SHP77 (cell line): ENCODE measurements at places on chromosomes 16 and 17.

GRCh38 chr16:67227567-67227921, 614 bp downstream of the TMEM208 start:
- DNase-seq = no peak

DNA sequence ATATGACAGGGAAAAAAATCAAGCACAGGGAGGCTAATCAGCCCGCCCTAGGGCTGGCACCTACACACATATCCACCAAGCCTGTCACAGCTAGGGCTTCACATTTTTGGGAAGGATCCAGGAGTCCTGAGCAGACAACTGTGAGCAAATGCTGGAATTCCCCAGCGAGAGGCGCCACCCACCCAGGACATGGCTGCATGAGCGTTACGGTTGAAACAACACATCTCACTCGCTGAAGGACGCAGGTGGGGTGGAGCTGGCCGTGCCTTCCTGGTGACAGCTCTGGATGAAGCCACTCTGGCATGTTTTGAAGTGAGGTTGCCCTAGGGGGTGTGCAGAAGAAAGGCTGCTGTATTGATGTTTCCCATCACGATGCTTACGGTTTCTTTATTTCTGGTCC, 315.1 kb upstream of the EEF2KMT start:
- DNase-seq = no peak

- DNase-seq = no peak
Measured at GRCh38 chr17:2275722-2276121, 27.9 kb downstream of the SMG6 start.

- DNase-seq = no peak
Measured at GRCh38 chr16:57348327-57348726, 10.3 kb upstream of the CCL22 start.

GRCh38 chr17:28963055-28963611, 11.8 kb upstream of the PHF12 start:
- no peak for DNase-seq

DNA sequence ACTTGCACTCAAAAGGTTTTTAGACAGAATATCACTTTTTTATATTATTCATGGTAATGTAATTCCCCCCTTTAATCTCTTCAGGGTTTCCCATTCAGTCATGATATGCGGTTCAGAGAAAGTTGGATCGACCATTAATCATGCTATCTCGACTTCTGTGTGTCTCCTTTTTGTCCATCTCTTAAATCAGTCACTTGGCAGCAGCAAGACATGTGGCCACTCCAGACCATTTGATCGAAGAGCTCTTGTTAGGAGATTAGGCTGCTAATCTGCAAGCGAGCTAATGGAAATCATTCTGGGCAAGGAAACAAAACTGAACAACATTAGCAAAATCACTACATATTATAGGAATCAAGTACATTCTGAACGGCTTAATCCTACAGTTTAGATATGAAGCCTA, 449.9 kb downstream of the WWOX start:
- no peak for DNase-seq

- DNase-seq = no peak
Measured at GRCh38 chr16:70460737-70461261, 6.4 kb downstream of the FCSK start.

GRCh38 chr16:19524616-19525384, 1.1 kb downstream of the CCP110 start:
- DNase-seq = peak; percentile 0

GRCh38 chr17:59433586-59433985, 102.1 kb downstream of the YPEL2 start:
- no peak for DNase-seq

- no peak for DNase-seq
Measured at GRCh38 chr16:80564394-80564793, 23.6 kb downstream of the DYNLRB2 start.

GRCh38 chr17:57614742-57615141, 130.4 kb downstream of the CCDC182 start:
- no peak for DNase-seq

DNA sequence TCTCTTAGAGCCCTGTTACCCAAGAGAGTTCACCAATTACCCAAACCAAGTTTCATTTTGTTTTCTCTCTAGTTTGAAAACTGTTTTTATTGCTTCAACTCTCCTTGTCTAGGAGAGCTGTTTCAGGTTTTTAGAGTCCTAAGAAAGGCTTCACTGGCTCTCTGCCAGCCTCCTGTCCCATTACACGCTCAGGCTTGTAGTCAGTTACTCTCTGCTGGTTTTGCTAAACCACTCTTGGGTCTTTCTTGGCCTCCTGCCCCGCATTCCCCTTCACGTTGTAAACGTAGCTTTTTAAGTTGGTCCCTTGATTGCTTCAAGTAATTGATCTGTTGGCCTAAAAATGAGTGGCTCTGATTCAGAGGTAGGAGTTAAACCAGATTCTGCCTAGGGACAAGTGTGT, 529.1 kb downstream of the MAF start:
- no peak for DNase-seq

DNA sequence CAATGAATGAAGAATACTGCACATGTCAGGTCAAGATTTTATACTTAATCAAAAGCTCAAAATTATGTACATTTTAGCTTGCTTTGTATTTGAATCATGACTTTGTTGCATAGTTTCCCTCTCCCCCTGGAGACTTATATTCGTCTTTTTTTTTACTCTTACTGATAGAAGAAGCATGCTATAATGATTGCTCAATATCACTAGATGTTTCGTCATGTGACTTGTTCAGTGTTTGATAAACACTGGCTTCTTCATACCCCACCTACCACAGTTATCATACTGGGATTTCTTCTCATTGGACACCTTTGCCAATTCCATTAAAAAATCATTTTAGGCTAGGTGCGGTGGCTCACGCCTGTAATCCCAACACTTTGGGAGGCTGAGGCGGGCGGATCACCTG, 148.7 kb downstream of the FTO start:
- no peak for DNase-seq

- DNase-seq = peak; percentile 15
Measured at GRCh38 chr17:34556931-34557330, 22.5 kb upstream of the TMEM132E start.

- no peak for DNase-seq
Measured at GRCh38 chr16:85514295-85514597, 98.9 kb upstream of the GSE1 start.

DNA sequence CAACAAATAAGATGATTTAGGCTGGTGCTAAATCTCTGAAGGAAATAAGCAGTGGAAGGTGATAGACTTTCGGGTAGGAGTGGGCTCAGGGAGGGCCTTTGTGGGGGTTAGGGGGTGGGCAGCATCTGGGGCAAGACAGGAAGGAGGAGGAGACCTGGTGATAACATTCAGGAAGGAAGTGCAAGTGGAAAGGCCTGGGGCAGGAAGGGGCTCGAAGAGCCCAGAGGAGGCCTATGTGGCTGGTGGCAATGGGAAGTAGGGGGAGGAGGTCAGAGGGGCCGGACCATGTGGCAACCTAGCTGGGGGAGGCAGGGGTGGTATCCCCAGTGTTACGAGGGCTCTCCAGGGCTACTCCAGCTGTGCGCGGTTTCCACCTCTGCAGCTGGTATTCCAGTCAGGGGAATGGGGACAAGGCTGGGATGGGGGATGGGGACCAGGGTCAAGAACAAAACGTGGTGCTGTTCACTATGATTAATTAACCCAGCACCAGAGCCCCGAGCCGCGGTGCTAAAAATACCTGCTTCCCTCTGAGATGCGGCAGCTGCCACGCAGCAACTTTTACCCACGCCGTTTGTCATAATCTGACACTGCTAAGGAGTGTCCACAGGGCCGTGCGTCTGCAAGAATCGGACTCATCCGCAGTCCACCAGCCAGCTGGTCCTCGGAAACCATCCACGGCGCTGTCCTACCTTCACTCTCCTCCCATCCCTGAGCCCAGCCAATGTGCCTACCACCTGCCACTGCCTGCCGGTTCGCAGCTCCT, 5.2 kb upstream of the CCDC182 start:
- DNase-seq = no peak

DNA sequence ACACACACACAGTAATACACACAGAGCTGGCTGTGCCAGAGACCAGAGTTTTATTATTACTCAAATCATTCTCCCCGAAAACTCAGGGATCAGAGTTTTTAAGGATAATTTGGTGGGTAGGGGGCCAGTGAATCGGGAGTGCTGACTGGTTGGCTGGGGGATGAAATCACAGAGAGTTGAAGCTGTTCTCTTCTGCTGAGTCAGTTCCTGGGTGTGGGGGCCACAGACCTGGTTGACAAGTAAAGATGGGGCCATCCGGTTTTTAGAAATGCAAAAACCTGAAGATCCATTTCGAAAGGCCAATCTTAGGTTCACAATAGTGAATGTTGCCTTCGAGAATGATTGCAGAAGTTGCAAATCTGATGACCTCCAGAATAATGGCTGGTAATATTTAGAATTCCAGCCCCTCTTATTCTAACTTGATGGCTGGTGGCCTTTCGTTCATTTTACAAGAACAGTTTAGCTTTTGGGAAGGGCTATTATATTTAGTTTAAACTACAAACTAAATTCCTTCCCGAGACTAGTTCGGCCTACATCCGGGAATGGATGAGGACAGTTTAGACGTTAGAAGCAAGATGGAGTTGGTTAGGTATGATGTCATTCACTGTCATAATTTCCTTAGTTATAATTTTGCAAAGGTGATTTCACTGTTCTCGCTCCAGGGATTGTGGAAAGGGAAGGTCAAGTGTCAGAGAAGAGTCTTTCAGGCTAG, 123.2 kb downstream of the KCNJ18 start:
- no peak for DNase-seq

DNA sequence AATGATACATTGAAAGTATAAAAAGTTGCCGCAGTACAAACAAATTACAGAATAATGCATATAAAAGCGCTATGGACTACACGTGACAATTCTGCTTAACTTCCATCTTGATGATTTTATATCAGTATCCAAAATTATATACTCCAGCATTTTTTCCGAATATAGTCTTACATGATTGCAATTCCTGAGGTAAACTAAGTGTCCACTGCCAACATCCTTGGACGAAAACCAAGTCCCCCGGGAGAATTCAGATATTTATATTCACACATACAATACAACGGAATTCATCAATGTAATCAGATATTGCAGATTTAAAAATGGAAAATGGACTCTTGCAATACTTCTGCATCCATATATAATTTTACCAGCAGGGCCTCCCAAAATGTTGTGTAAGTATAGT, 8.9 kb upstream of the MYH11 start:
- no peak for DNase-seq

GRCh38 chr17:38942696-38943334, 17.4 kb downstream of the LASP1NB start:
- DNase-seq = no peak

DNA sequence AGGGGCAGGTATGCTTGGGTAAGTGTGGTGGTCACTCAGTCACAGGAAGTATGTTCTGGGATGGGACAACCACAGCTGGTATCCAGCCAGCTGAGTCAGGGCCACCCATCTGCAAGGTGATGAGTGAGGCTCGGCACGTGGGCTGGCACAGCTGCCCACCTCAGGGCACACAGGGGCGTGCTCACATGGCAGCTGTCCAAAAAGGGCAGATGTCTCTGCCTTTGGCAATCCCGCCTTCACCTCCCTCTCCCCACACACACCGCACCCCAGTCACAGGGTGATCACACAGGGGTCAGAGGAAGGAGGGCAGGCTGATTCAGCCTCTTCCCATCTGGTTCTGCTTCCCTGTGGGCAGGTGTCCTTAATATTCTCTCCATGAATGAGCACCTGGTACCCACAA, 85.9 kb upstream of the TOB1 start:
- DNase-seq = peak; percentile 92

DNA sequence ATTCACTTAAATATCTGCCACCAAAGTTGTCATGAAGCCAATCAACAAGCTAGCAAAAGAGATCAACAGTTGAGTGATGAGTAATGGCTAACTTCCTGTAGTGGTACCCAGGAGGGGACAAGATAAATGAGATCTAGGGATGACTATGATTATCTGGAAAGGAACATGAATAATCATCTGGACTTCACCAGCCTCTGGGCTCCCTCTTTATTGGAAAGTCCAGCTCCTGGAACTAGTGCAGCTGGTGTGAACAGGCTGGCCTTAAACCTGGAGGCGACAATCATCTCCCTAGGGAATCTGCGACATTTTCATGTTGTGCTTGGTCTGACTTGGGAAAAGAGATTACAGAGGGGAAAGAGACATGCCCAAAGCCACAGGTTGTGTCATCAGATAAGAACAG, 518.6 kb downstream of the GRIN2A start:
- DNase-seq = no peak

DNA sequence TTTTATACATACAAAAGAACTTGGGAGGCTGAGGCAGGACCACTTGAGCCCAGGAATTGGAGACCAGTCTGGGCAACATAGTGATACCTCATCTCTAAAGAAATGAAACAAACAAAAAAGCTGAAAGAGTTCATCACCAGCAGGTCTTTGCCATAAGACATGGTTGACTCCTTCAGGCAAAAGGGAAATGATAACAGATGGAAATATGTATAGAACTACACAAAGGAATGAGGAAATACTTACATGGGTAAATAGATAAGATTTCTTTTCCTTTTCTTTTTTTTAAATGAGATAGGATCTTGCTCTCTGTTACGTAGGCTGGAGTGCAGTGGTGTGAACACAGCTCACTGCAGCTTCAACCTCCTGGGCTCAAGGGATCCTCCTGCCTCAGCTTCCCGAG, 165.3 kb downstream of the PARN start:
- DNase-seq = no peak

GRCh38 chr17:66965801-66966262, 1.3 kb downstream of the CACNG4 start:
- no peak for DNase-seq

DNA sequence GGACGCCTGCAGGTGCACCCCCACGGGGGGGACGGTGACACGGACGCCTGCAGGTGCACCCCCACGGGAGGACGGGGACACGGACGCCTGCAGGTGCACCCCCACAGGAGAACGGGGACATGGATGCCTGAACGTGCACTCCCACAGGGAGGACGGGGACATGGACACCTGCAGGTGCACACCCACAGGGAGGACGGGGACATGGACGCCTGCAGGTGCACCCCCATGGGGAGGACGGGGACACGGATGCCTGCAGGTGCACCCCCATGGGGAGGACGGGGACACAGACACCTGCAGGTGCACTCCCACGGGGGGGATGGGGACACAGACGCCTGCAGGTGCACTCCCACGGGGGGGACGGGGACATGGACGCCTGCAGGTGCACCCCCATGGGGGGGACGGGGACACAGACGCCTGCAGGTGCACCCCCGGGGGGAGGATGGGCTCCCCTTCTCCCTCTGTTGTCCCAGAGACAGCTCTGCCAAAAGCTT, 114.5 kb upstream of the METRNL start:
- no peak for DNase-seq

GRCh38 chr17:45225051-45225700, 3.5 kb downstream of the FMNL1 start:
- no peak for DNase-seq

GRCh38 chr17:82665891-82666290, 17.6 kb upstream of the WDR45B start:
- DNase-seq = no peak

DNA sequence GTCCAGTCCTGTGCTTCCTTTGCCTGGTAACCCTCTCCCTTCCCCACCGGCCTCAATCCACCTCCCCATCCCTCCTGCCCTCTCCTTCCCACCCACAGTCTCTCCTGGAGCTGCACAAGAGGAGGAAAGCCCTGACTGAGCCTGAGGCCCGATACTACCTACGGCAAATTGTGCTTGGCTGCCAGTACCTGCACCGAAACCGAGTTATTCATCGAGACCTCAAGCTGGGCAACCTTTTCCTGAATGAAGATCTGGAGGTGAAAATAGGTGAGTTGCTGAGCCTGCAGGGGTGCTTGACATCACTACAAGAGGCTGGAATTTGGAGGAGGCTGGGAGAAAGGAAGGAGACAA, 1.3 kb downstream of the PLK1 start:
- no peak for DNase-seq

GRCh38 chr17:72175787-72176515, 55.1 kb downstream of the SOX9 start:
- DNase-seq = no peak
